H54 (cell line): ENCODE measurements at places on chromosomes 5 and 9.

DNA sequence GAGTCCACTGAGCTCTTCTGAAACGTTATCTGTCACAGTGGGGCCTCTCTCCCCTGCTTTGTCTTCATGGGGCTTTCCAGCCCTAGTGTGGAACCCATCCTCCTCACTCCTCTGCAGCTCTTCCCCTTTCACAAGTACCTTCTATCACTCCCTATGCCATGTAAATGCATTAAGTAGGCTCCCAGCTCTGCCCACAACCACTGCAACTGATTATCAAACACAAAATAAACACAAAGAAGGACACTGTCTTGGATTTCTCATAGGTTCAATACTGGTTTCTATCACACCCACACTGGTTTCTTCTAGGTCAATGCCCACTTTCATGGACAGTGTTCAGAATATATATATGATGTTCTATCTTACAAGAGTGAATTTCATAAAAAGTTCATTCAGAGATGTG, 139.4 kb downstream of the GNAQ start:
- DNase-seq, result no peak

DNA sequence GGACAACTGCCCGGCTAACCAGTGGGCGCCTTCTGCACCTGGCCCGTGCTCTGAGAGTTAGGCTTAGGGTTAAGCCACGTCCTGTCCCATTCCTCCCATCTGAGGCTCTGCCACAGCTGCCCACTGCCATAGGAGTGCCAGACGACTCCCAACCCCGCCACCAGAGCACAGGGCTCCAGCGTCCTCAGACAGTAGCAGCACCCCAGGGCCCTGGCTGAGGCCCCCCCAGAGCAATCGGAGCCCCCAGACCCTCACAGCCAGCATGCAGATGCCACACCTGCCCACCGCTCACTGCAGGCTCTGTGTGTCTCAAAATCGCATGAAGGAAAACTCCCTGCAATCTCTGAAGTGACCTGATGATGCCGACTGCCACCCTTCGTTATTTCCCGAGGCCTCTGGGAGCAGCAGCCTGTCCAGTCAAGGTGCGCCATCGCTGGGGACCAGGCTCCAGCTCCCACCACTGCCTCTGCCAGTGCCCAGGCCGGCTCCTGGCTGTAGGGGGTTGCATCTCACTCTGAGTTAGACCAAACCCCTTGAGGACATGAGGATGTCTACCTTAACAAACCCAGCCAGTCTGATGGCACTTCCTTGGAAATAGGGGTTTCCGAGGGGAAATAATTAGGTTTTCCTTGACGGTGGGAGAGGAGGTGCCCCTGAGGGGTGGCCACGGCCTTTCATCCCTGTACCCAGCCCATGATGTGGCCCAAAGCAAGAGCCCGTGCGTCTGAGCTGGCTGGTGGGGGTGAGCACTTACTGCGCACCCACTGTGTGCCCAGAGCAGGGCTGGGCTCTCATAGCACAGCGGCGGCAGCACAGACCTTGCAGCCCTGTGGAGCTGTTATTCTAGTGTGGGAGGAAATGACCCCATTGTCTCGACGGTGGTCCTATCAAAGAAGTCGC, 58.0 kb upstream of the RNF130 start:
- DNase-seq, result no peak

DNA sequence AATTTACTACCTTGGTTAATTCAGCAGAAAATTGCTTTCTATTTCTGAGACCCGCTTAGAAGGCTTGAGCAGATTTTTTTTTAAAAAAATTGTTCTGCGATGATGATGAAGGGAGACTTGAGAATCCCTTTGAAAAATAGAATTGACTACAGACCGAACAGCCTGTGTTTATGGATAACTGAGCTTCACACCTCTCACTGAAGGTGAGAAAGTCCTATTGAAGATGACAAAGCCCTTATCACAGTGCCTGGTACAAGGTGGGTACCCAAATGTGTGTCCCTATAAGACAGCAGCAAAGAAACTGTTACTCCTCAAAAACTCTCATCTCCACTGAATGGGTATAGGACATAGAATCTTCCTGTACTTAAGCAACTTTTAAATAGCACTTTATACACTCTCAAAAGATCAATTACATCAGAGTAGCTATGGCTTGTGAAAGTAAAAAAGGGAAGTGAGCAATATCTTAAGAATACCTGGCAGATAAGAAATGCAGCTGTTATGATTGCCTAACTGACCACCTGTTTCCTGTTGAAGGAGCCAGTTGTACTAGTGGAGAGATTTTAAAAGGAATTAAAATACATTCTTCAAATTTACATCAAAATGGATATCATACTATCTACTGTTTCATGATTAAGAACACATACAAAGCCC, 419.7 kb downstream of the CHSY3 start:
- no peak for DNase-seq

GRCh38 chr9:6733831-6734230, 23.9 kb upstream of the KDM4C start:
- no peak for DNase-seq

DNA sequence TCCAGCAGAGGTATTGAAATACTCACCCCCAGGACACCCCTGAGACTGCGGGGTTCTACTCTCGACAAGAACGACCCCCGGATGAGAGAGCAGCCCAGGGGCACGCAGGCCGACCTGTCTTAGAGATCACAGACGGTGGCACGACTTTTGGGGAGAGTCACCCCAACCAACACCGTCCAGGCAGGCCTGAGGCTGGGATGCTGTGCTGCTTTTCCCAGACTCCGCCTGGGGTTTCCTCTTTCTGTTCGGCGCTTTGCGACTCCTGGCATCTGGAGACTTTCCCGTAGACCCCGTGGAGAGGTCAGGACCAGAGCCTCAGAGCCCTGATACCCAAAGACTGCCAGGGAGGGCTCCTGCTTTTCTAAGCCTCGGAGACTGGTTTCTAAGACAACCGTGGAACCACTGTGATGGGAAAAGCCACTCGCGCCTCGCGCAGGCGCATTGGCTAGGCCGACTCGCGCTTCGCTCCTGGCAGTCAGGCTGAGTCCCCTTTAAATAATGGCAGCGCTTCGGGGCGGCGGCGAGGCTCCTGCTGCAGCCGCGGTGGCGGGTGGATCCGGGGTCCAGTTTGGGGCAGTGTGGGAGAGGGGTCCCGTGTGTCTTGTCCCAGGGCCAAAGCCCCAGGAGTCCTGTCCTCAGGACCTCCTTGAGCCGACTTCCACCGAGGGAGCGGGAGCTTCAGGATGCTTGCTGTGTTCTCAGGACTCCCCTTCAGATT, 484.0 kb downstream of the SPATA31A7 start:
- no peak for DNase-seq

DNA sequence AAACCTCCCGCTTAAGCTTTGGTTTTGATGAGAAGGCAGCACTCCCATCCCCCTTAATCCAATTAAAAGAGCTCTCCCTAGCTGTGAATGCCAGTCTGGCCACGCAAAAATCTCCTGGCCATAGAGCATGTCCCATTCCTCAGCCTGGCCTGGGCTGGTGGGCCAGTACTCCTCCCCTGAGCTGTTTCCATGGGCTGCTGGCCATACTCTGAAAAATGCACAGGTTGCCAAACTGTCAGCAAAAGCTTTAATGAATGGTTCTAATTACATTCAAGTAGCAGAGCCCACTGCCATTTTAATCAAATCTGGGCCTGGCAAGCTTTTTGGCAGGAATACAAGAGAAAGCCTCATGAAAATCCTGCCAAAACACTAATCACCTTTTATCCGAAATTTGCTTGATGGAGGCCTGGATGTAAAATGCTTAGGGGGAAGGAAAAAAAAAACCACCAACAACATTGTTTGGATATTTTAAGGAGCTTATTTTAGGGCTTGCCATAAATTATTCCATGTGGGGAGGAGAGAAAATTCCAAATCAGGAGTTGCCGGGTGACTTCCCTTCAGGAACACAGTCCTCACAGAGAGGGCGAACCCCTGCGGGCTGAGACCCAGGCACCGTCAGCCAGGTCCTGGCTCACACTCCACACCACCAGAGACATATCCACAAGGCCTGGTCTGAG, 243.3 kb downstream of the SEC61B start:
- DNase-seq, result no peak

DNA sequence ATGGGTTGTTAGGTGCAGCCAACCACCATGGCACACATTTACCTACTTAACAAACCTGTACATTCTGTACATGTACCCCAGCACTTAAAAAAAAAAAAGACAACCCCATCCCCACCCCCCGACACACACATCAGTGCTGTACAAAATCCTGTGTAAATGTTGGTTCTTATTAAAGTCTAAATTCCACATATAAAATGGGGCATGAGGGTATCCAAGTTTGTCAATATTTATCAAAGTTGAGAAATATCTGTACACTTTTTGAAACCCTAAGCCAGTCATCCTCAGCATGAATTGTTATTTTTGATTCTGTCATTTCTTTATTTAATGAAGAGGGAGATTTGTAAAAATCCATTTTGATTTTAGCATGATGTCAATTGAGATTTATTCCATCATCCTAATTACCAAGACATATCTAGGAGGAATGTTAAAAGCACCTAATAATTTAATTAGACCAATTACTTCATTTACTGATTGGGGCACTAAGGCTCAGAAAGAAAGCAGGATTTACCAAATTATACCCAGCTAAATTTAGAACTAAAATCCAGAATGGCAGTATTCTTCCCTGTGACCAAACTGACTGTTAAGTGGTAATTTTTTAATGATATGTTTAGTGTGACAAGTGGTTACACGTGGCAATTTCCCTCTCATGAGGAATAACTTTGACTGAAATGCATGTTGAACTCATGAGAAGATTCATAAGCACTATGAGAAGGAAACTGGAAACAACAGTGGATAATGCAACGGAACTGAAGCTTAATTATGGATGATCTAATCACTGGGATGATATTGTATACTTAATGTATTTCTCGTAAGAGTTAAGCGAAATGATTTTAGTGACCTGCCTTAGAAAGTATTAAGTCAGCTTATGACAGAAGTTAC, 195.9 kb downstream of the SGCD start:
- DNase-seq, result no peak
